ENCODE measurements at places on chromosomes 6 and 20.

DNA sequence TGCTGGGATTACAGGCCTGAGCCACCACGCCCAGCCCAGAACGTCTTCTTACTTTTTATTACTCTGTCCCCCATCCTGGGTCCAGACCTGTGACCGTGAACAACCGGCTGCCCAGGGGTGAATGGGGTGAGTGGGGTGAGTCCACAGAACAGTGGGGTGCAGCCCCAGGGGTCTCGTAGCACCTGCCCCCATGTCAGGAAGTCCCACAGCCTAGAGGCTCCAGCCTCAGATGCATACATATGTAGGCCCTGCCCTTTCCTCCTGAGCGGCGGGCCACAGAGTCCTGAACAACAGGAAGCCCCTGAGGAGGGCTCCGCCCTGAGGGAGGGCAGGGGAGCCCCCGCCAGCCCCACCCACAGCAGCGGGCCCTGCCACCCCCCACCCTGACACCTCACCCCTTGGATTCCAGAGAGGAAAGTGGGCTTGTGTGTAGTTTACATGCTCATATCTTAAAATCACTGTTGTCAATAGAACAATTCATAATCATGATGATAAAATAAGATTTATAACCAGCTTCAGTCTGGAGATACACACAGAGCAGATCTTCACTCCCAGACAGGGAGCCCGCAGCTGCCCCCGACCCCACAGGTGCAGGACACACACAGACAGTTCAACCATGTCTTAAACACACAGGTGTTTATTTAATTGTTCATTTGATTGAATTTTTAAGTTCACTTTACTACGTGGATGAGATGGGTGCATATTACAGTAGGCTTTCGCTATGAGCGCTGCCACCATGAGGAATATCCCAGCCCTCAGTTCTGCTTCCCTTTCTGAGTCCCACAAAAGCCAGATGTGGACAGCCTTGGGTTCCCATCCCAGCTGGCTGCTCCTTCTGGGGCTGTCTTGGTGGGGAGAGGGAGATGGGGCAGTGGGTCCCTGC is 12.4 kb upstream of the GMEB2 start:
- no peak for DNase-seq

- DNase-seq, result no peak
Observed at GRCh38 chr6:54248994-54249393, 59.2 kb upstream of the TINAG start.

DNA sequence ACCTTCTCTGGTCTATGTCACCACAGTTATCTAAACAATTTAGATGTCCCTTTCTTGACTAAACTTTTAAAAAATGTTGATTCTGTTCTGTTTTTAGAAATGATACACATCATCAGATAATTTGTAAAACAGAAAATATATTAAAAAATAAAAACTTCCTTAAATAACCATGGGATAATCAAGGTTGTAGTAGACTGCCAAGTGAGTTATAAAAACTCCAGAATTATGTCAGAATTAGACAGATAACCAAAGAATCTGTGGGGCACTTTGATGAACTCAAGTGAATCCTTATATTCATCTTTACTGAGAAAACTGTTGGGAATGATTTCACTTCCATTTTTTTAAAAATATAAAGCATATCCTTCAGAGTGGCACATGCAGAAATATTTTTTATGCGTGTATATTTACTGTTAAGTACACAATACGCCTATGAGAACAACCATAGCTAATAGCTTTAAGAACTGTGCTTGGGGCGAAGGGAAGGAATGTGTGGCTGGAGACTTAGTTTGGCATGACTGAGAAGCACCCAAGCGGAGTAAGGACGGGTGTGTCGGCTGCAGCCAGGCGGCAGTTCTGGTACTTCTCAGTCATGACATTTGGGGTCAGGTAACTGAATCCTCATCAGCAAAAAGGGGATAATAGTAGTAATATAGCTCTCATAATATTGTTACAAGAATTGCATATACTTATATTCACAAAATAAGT is 604.7 kb upstream of the CITED2 start:
- no peak for DNase-seq

- no peak for DNase-seq
Observed at GRCh38 chr20:8118039-8118438, 14.0 kb upstream of the PLCB1 start.

DNA sequence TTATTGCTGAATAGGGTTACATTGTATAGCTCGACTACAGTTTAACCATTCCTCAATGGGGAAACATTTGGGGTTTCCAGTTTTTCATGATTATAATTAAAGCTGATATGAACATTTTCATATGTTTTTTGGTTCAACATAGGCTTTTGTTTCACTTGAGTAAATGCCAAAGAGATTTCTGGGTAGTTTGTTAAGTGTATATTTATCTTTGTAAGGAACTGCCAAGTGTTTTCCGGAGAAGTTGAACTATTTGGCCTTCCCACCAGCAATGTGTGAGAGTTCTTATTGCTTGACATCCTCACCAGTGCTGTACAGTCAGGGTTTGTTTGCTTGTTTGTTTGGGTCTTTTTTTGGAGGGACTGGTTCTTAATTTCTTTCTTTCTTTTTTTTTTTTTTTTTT is 83.7 kb upstream of the RALY start:
- DNase-seq, result no peak
